ENCODE measurements at places on chromosomes 7 and 10.

GRCh38 chr7:47940088-47941013 is 7.9 kb downstream of the PKD1L1 start:
- no peak for DNase-seq

GRCh38 chr7:37446371-37446770 is 2.3 kb downstream of the ELMO1 start:
- no peak for DNase-seq

GRCh38 chr10:8300925-8301324 is 246.4 kb downstream of the GATA3 start:
- no peak for DNase-seq

GRCh38 chr10:107450056-107450455 is 285.6 kb upstream of the SORCS1 start:
- no peak for DNase-seq

GRCh38 chr10:125200396-125200795 is 40.0 kb upstream of the CTBP2 start:
- DNase-seq, result no peak

DNA sequence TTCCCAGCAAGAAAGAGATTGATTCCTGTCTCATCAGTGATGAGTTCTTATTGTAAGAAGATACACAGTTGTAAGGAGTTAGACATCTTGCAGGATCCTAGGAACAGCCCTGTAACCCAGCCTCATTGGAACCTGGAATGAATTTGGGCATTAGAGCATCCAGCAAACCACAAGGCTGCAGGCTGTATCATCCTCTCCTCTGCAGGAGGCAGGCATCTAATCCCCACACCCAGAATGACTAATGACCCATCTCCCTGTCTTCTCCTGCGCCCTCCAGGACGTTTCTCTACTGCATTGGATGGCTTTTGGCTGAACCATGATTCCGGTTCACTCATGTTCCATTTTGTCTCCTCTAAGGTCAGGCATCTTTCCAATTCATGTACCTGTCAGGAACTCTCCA is 233.9 kb downstream of the POU6F2 start:
- no peak for DNase-seq

GRCh38 chr7:33237036-33237435 is 107.7 kb downstream of the BBS9 start:
- no peak for DNase-seq

DNA sequence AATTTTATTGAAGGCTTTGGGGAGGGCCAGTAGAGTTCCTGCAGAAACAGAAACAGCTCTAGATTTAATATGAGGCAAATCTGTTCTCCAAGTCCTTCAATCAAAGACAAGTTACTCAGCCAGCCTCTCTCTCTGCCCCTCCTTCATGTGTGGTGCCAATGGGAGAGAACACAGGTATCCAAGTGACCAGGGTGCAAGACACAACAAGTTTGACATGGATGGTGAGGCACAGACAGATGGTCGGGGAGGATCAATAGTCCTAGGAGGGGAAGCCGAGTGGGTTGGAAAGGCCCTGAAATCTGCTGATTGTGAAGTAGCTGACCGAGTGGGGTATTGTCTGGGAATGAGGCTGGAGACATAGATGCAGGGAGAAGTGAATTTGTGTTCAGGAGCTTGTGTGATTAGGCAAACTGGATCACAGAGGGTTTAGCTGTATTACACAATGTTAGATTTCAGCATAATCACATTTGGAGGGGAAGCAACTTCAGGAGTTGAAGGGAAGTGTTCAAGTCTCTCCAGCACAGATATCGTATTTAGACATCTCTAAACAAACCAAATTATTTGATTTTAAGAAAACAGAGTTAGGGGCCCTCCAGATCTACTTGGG is 1.5 kb downstream of the GIMAP1 start:
- no peak for DNase-seq

- no peak for DNase-seq
Observed at GRCh38 chr7:98217623-98218582, 6.7 kb downstream of the BHLHA15 start.

GRCh38 chr7:131657881-131658280 is 101.5 kb upstream of the PODXL start:
- DNase-seq, result no peak

- DNase-seq, result no peak
Observed at GRCh38 chr7:6250364-6250833, 22.0 kb downstream of the CYTH3 start.

DNA sequence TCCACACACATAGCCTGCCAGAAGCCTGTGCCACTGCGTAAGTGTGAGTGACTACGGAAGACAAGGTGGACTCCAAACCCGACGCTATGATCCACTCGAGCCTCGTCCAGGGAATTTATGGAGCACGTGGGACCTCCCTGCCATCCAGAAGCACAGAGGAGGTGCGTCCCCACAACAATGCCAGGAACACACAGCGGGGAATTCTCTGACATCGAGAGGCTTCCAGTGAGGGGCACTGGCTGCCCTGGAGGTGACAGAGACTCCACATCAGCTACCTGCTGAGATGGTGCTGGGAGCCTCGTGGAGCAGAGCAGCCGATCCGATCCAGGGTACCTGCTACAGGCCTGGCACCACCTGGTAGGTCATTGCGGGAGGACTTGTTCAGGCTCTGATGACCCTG is 72.2 kb upstream of the INSIG1 start:
- DNase-seq, result no peak

- DNase-seq, result no peak
Observed at GRCh38 chr7:3482147-3482921, 181.3 kb downstream of the SDK1 start.

DNA sequence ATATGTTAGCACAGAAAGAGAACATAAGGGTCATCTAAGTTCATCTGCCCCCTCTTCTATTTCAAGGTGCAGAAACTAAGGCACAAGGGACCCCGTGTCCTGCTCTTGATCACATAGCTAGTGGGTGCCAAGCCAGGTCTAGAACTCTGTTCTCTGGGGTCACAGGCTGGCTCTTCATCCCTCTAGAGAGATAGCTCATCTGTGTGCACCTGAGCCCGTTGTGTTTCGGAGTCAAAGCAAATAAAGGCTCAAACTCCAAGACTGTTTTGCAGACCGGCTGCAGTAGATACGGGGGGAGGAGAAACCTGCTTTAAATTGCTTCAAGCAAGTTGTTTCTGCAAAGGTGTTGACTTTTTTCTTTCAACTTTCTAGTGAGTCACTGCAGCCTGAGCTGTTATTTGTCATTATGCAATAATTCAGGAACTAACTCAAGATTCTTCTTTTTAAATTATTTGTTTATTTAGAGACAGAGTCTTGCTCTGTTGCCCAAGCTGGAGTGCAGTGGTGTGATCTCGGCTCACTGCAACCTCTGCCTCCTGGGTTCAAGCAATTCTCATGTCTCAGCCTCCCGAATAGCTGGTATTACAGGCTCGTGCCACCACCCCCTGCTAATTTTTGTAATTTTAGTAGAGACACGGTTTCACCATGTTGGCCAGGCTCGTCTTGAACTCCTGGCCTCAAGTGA is 6.5 kb downstream of the BLVRA start:
- no peak for DNase-seq

- DNase-seq, result no peak
Observed at GRCh38 chr10:72126184-72126871, 38.0 kb upstream of the SPOCK2 start.

DNA sequence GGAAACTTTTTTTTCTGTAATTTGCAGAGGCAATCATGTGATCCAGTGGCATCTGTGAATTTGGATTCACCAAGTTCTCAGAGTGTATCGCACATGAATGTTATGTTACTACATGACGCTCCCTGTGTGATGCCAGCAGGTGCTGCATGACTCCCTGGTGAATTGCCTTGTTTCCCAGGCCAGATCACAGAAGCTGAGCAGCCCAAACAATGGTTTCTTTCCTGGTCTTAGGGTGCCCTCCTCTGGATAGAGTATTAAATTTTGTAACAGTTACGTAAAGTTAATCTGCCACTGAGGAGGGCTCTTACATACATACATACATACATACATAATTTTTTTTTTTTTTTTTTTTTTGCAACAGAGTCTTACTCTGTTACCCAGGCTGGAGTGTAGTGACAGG is 3.6 kb downstream of the ZSCAN21 start:
- no peak for DNase-seq

DNA sequence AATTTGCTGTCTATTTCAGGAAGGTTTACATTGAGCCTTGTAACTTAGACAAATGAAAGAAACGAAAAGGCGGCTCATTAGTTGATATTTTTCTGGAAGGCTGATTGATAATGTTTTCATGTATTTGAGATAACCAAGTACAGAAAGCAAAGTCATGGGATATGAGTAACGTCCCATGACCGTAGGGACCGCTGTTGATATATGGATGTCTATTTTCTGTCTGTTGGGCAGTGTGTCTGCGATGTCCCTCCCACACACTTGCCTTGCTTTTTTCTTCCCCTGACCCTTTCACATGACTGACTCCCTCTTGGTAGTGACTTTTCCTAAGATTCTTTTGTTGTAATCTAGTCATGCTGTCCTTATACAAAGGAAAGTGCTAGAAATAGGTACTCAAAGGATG is 57.0 kb upstream of the GPR158 start:
- no peak for DNase-seq

DNA sequence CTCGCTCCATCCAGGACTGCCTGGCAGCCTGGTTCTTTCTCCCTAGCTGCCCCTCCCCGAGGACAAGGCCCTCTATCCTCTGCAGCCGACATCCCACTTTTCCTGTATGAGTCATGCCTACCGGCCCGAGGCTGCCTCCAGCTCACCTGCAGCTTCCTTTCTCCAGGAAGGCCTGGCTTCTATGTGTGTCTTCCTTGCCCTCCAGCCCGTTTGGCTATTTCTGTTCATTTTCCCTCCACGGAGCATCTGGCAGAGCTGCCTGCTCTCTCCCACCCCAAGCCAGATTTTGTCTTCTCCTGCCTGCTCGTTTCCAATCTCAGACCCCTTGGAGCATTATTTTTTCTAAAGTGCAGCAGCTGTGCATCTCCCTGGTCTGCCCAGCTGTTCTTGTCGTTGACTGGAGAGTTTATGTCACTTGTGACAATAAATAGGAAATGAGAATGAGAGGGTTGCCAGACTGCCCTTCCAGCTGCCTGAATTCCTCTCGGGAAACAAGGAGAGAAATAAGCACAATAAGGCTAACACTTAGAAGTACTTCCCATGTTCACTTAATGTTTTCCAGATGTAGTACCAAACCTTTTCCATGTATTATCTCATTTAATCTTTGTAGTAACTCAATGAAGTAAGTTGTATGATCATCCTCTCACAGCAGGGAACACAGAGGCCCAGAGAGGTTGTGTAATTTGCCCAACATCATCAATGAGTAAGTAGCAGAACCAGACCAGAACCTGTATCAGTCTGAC is 19.7 kb downstream of the UBTD1 start:
- DNase-seq, result no peak

DNA sequence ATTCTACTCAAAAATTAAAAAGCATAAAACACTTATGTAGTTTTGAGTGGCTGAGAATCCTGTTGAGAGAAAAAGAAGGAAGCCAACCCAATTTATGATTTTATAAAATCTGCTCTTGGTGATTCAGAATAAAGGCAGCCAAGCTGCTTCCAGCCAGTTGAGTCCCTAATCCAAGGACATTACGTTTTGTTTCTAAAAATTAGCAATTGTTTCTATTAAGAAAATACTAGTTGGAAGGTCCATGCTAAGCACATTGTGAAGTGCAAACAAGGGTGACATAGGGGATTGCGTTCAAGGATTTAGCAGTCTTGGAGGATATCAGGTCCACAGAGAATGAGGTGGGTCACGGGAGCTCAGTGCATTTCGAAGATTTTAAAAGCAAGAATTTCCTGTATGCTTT is 987.7 kb downstream of the TYW1 start:
- no peak for DNase-seq

- no peak for DNase-seq
Observed at GRCh38 chr10:87545783-87546182, 41.1 kb downstream of the MINPP1 start.

- no peak for DNase-seq
Observed at GRCh38 chr7:23404546-23405239, 65.6 kb downstream of the IGF2BP3 start.

GRCh38 chr10:62996925-62997324 is 136.2 kb upstream of the NRBF2 start:
- DNase-seq, result no peak

DNA sequence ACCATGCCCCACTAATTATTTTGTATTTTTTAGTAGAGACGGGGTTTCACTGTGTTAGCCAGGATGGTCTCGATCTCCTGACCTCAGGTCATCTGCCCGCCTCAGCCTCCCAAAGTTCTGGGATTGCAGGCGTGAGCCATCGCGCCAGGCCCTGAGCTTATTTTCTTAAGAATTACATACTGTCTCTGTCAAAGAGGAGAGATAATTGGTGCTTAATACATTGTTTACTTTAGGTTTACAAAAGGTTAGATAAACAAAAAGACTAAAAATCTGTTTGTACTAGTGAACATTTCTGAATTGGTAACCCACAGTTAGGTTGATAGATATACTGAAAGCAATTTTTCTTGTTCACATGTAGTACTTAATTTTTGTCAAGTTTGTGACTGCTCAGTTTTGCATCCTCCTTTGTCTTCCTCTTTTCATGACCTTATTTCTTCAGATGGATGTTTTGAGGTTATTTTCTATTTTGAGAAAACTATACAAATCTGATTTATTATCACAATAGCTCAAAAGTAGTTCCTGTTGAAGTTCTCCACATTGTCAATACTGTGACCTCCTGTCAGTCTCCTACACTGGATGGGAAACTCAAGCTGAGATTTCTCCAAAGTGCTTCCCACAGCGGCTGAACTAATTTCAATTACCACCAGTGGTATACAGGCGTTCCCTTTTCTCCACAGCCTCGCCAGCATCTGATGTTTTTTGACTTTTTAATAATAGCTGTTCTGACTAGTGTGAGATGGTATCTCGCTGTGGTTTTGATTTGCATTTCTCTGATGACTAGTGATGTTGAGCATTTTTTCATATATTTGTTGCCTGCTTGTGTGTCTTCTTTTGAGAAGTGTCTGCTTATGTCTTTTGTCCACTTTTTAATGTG is 22.5 kb downstream of the HHEX start:
- no peak for DNase-seq

GRCh38 chr10:100356067-100357017 is 9.3 kb downstream of the SCD start:
- DNase-seq, result no peak

- no peak for DNase-seq
Observed at GRCh38 chr7:131629217-131629882, 72.9 kb upstream of the PODXL start.

- DNase-seq, result peak; percentile 0
Observed at GRCh38 chr10:72637398-72637857, 11.5 kb upstream of the MICU1 start.

- DNase-seq, result no peak
Observed at GRCh38 chr7:469563-469961, 50.1 kb downstream of the PDGFA start.

GRCh38 chr10:81251457-81252115 is 623.4 kb upstream of the NRG3 start:
- no peak for DNase-seq
